Hepatocyte (in vitro differentiated cells): ENCODE measurements at places on chromosomes 1 and 21.

DNA sequence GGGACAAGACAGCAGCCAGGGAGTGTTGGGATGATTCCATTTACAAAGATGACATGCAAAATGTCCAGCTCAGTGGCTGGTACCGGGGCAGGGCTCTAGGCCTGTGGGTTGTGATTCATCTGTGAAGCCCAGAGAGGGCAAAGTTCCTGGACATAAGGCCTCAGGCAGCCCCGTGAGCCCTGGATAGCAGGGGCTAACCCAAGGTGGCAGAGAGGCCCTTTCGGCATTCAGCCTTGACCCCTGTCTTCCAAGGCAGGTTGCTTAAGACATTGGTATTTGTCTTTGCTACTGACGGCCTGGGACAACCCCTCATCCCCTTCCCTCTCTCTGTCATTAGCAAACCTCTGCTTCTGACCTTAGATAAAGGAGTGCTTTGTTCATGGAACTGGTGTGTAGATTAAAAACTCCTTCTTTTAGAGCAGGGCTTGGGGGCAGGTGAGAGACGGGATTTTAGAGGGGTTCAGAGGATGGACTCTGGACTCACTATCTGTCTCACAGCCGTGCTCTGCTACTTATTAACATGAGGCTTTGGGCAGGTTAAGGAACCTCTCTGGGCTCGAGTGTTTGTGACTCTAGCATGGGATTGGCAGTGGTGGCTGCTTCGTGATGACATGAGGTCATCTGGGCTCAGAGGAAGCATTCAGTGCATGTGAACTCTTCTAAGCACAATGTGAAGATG, 36.3 kb downstream of the TMEM51 start:
- DNase-seq: peak; percentile 75

DNA sequence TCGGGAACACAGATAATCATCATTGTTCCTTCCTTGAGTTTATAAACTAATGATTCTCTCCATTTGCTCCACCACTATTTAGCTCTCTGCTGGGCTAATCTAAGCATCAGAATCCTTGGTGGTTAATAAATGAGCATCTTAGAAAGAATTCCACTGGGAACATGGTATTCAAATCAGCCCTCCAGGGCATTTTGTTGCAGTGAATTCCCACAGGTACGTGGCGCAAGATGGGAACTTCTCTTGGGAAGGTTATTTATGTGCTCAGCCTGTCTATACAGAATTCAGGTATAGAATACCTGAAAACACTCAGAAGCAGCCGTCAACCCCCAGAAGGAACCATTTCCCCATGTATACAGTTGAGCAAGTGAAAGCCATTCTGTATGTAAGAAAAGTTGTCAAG, 131.5 kb downstream of the NTNG1 start:
- DNase-seq: no peak

DNA sequence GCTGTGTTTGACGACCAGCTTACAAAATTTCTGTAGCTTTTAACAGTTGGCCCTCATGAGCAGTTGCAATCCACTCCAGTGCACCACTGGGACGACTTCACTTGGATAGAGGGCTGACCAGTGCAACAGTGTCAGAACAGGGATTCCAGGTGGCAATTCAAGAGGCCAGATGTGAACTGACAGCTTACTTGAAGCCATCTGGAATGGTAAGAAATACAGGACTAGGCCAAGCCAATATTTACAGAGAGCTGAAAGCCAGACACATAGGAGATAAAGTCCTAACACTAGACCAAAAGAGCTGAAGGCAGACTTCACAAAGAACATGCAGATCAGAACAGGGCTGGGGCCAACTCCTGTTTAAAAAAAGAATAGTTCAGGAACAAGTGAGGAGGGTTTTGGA, 93.5 kb upstream of the NFIA start:
- no peak for DNase-seq

- DNase-seq: peak; percentile 49
Observed at GRCh38 chr1:25837262-25837875, 17.6 kb downstream of the MTFR1L start.

DNA sequence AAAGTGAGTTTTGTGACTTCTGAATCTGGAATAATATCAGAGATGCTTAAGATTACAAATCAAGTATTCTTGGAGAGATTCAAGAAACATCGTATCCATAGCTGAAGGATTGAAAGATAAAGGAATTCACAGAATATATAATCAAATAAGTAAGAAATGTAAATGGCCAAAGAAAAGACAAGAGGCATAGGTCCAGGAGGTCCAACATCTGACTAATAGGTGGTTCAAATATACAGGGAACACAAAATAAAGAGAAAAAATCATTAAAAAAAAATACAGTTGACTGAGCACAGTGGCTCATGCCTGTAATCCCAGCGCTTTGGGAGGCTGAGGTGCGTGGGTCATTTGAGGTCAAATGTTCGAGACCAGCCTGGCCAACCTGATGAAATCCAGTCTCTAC, 6.6 kb upstream of the MIS18A start:
- no peak for DNase-seq

GRCh38 chr1:214902636-214903320, 179.8 kb upstream of the KCNK2 start:
- no peak for DNase-seq

DNA sequence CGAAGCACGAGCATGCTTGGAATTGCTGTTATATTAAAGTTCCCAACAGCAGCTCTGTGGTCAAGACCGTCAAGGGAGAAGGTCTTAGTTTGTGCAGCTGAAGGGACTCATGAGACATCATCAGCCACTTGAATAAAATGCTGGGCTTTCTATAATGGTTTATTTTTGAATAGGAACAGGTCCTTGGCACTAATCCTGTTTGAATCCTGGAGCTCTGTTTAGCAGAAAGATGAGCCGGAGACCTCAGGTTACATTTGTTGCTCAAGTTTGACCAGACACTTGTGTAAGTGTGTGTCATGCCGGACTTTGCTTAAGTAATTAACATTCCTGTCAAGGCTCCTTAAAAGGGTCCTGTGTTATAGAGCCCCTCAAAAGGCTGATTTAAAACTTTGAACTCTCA, 186.5 kb downstream of the ROR1 start:
- DNase-seq: no peak

- DNase-seq: peak; percentile 23
Observed at GRCh38 chr21:39971956-39972355, 104.7 kb downstream of the PCP4 start.
